ENCODE measurements at places on chromosomes 2 and 18. TPM values are rescaled to one million over a fixed set of nuclear protein-coding genes. Genes with fewer than 3 reads are reported as not detected.

The SERPINB5 gene
- total RNA-seq, result 330 TPM

GRCh38 chr2:128498086-128498485 is 179.4 kb upstream of the HS6ST1 start:
- H3K36me3 ChIP-seq, result no peaks in the 10 kb centered on the region
- no peaks in the 10 kb centered on the region for H3K4me1 ChIP-seq
- H3K4me3 ChIP-seq, result no peak overlapping the region
- H3K27me3 ChIP-seq, result no peaks in the 10 kb centered on the region
- no peak for DNase-seq
- no peak overlapping the region for H3K27ac ChIP-seq

DNA sequence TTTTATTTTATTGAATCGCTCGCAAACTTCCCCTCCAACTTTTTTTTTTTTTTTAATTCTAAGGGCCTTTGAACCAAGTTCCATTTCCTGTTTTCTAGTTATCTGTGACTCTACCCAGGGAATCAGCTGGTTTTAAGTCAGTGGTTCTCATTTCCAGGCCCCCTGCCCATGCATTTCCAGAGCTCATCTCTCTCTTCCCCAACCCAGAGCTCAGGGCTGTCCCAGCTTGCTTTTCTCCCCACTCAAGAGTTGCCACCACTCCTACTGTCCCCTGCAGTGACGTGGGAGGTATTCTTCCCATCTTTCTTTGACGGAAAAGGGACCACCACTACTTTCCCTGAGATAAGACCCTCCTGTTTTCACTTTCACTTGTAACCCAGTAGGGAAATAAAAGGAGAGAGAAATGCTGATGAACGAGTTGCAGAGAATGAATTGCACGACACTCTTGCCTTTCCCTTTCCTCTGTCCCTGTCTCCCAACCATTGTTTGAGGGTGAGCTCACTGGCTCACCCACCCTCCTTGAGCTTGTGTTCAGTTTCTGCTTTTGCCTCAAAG is 42.1 kb downstream of the TET3 start:
- H3K4me1 ChIP-seq, result no peaks in the 10 kb centered on the region
- H3K36me3 ChIP-seq, result peaks cover 13% of the 10 kb centered on the region

DNA sequence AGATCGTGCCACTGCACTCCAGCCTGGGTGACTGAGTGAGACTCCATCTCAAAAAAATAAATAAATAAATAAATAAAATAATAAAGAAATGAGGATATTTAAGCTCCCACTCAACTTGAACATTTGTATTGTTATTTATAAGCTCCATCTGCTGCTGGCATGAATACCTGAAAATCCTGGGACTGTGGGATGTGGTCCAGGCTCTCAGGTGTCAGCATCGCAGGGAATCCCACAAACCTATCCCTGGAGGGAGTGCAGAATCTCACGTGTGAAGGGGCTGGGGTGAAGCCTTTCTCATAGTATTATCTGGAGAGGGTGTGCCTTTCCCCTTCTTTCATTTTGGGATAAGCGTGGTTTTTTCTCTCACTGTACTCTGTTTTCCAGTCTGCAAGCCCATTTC is 47.4 kb upstream of the POLE4 start:
- H3K27me3 ChIP-seq, result no peaks in the 10 kb centered on the region
- DNase-seq, result no peak
- H3K27ac ChIP-seq, result no peak overlapping the region
- no peaks in the 10 kb centered on the region for H3K36me3 ChIP-seq
- H3K4me1 ChIP-seq, result peaks cover 10% of the 10 kb centered on the region

DNA sequence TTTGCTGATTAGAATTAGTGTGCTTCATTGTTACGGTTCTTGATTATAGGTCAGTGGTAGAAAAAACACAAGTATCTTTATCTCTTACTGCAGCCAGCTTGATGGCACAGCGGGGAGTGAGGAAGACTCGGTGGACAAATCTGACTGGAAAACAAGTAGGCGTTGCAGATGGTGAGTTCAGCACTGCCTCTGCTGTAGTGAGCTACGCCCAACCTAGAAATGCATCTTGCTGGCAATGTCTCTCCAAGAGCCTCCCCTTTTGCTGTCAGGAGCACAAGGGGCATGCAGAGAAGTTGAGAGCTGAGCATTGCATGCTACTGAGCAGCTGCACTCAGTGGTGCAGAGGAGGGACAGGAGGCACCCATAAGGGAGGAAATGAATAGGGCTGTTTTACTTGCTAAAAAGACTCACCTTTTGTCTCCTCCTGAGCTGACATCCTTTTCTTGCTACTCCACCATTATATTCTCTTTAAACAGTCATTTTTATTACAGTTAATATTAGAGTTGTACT is 977.3 kb upstream of the ACVR2A start:
- H3K36me3 ChIP-seq, result no peaks in the 10 kb centered on the region
- no peak overlapping the region for H3K4me3 ChIP-seq
- H3K4me1 ChIP-seq, result no peaks in the 10 kb centered on the region
- no peak for DNase-seq

The ACMSD gene
- not detected for total RNA-seq

The ERFE gene
- 18.1 TPM for total RNA-seq

The UGT1A6 gene
- total RNA-seq, result not detected

The HAAO gene
- total RNA-seq, result not detected

- H3K4me1 ChIP-seq, result no peaks in the 10 kb centered on the region
- H3K27ac ChIP-seq, result no peak overlapping the region
- DNase-seq, result peak; percentile 16
Measured at GRCh38 chr2:134365356-134365755, 111.5 kb downstream of the MGAT5 start.

Measured in MCF 10A (cell line).